Hepatic stellate cell (primary cell): ENCODE measurements at places on chromosomes 7 and 10.

DNA sequence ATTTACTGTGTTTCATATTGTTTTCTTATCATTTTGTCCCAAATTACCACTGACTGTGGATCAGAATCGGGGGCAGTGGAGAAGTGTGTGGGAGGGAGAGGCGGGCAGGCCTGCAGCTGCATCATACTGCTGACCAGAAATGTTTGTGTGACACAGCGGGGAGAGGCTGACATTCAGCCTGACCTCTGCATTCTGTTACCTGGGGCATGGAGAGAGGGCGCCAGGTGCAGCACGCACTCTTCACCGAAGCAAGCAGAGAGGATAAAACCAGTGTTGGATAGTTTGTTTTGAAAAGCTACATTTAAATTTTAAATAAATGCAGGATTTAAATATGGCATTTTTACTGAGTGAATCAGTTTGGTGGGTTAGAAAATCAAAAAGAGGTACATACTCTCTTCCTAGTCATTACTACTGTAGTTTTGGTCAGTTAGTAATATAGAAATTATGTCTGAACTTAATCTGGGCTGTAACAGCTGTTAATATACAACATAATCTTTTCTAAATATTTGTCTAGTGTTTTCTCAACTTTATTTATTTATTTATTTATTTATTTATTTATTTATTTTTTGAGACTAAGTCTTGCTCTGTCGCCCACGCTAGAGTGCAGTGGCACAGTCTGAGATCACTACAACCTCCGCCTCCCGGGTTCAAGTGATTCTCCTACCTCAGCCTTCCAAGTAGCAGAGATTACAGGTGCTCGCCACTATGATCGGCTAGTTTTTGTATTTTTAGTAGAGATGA, 8.8 kb upstream of the STMP1 start:
- DNase-seq: no peak

DNA sequence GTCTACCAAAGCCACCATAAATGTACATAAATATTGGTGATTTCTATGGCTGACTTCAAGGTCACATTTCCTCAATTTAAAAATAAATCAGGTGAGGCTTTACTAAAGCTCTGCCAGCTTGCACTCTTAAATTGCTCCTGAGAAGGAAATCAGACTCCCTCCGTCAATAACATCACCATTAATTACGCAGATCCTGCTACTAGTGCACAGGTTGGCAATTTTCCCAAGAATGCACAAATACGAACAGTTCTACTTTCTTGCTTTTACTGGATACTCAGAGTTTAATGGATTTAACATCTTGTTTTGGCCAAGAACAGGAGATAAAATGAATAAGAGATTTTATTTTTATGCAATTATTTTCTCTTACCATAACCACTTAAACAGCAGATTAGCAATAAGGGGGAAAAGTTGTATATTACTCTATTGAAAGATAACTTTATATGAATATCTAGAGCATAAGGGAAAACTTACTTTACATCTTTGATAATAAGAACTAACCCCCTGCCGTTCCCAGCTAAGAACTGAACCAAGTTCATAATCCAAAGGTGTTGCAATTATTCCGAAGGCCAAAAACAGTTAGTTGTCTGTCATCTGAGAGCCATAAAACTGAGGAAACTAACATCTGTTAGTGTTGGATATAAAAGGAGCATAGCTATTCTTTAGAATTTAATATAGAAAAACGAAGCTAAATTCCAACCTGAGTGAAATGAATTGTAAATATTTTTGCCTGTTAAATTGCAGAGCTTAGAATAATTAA, 140.5 kb downstream of the TWIST1 start:
- no peak for DNase-seq

GRCh38 chr10:27783660-27784059, 38.0 kb upstream of the MKX start:
- peak; percentile 1 for DNase-seq

- DNase-seq: no peak
Measured at GRCh38 chr10:17236468-17237148, 8.6 kb downstream of the VIM start.

DNA sequence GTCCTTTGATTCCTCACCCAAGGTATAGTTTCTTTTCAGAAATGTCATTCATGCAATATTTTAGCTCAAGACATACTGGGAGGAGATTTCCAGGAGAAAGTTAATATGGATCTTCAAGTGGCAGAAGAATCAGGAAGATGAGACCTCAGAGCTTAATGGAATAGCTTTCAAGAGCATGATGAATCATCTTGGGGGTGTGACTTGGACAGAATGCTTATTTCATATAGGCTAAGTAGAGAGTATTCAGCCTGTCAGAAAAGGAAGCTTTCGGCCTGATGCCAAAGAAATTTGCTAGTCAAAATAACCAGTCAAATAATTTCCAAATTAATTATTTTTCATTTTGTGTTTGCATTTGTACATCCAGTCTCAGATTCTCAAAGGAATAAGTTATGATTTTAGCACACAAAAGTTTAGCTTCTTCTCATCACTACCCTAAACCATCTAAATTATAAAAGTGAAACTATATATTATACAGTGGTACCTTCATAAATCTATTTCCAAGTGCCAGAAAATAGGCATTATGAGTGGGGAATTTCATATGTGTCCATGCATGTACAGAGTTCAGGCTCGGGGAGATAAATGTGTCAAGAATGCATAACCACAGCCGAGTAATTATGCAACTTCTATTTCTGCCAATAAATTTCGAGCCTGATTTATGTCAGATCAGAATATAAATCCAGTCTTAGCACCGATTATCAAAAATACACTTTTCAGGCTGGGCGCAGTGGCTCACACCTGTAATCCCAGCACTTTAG, 27.3 kb upstream of the CALD1 start:
- DNase-seq: peak; percentile 35

DNA sequence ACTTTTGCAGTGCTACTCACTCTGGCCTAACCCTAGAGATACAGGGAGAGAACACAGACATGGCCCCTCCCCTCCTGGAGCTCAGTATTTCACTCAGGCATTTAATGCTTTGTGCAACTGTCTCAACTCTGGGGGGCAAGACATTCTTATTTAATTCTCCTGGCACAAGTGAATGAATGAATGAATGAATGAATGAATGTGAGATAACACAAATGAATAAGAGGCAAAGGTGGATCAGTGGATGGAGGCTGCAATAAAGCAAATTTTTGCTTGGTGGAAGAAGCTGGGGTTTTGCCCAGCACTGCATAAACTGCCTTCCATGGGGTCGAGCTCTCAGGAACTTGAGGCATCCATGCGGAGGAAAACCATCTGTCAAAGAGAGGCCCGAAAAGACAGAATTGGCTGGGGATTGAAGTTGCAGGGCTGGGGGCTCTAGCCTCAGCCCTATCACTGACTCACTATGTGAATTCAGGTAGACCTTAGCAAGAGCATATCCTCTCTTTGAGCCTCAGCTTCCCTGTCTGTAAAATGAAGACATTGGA, 441.4 kb upstream of the ZMIZ1 start:
- DNase-seq: no peak

GRCh38 chr7:123958186-123958703, 33.2 kb downstream of the SPAM1 start:
- no peak for DNase-seq

- DNase-seq: no peak
Measured at GRCh38 chr7:77619314-77619713, 76.9 kb upstream of the RSBN1L start.

GRCh38 chr10:82282782-82283456, 407.9 kb downstream of the NRG3 start:
- no peak for DNase-seq

GRCh38 chr7:130838738-130839137, 104.7 kb upstream of the KLF14 start:
- peak; percentile 84 for DNase-seq

DNA sequence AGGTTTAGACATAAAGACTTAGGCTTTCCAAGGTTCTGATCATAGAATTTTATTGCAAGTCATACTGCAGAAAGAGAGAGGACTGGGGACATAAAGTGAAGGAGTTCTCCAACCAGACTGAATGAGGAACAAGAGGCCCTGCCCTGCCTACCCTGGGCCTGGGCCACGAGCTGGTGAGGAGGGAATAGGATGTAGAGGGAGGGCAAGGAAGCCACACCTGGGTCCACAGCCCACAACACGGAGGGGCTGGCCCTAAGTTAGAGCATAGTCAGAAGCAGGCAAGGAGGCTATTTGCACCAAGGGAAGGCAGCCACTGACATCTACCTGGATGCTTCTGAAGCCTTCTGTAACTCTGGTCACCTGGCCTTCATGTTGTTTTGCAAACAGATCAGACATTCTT, 82.2 kb upstream of the CXCL12 start:
- no peak for DNase-seq

- no peak for DNase-seq
Measured at GRCh38 chr7:2596464-2597272, 35.1 kb upstream of the TTYH3 start.

GRCh38 chr7:75889223-75889825, 10.5 kb downstream of the RHBDD2 start:
- no peak for DNase-seq

- no peak for DNase-seq
Measured at GRCh38 chr10:132335189-132336063, 3.4 kb downstream of the LRRC27 start.

GRCh38 chr10:121285406-121286196, 312.6 kb downstream of the FGFR2 start:
- DNase-seq: no peak

DNA sequence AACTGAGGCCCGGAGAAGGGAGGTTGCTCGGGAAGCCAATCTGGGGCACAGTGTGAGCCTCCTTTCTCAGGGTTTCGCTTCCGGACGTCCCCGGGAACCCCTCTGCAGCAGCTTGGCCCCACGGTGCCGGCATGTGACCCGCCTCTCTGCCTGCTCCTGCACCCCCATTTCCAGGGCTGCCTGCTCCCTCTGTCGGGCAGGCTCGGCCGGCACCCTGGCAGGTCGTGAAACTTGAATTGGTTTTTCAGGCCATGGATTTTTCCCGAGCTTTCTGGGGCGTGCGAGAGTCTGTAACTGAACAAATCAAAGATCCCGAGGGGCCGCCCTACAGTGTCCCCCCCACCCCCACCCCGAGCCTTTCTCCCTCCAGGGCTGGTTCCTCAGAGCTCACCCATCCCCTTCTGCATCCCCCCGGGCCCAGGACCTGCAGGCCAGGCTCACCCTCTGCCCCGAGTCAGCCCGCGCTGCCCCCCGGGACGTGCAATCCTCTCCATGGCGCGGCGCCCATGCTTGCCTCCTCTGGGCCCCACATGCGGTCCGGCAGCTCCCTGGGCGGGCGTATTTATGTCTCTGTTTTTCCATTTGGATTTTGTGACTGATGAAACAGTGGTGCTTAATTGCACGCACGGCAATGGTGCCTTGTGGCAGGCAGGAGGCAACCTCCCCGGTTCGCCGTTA, 58.1 kb downstream of the UNCX start:
- DNase-seq: no peak

- DNase-seq: peak; percentile 74
Measured at GRCh38 chr7:55130395-55131141, 111.8 kb downstream of the EGFR start.

DNA sequence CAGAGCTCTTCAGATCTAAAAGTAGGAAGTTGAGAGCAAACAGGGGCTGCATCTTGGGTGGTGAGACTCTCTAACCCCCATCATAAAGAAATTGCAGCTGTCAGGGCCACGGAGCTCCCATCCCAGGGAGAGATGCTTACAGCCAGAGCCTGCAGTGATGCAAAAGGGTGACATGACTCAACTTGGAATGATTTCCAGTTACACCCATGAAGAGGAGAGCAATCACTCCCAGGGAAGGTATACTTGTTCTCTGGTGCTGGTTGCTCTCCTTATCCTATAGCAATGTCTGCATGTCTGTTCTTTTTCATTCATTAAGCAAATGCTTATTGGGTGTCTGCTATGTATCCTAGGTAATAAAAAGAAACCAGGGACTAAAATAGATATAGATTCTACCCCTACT, 228.0 kb downstream of the RAB11FIP2 start:
- no peak for DNase-seq

DNA sequence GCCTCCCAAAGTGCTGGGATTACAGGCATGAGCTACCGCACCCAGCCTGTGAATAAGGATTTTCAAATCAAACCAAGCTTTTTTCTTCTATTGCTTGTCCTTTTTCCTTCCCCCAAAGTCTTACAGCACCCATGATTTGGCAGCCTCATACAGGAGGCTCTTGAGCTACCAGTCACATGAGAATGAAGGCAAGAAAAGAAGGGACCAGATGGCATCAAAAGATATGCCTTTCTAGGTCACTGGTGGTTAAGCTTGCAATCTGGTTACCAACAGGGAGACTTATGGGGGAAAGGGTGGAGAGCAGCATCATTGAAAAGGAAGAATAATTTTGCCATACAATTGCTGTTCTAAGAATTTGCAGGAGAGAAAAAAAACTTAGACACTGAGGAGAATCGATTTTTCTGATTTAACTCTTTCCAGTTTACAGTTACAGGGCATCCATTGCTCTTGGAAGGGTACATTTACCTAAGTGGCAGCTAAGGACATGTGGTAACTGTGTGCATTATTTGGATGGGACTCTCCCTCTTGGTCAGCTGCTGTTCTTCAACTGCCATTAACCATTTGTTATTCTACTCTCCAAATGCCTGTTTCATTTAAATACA, 29.5 kb downstream of the SMNDC1 start:
- DNase-seq: no peak

DNA sequence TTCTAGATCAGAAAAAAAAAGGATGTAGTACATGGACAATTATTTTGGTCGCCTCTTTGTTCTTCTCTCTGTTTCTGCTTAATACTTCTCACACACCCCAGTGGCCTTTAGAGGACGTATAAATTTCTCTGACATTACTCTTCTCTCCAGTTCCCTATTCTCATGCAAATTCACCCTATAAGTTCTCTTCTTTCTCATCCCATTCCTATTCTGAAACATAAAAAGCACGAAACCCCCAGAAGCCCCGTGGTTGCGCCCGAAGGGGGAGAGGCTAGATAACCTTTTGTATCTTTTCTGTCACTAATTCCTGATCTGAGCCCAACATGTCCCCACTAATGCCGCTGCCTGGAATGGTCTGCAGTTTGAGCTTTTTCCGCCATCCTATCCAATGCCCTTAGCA, 136.9 kb downstream of the SKIDA1 start:
- DNase-seq: no peak

DNA sequence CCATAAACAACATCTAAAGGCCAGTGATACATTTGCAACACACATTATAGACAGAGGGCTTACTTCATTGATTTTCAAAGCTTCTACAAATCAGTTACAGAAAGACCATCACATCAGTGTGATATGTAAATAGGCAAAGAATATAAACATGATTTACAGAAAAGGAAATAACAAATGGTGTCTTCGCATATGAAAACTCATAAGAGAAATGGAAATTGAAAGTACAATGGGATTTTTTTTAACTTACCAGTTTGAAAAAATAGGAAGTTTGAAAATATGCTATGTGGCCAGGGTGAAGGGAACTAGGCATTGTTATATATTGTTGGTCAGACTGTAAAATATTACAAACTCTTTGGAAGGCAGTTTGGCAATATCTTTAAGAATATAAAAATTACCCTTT, 27.3 kb downstream of the SEC23IP start:
- DNase-seq: no peak

DNA sequence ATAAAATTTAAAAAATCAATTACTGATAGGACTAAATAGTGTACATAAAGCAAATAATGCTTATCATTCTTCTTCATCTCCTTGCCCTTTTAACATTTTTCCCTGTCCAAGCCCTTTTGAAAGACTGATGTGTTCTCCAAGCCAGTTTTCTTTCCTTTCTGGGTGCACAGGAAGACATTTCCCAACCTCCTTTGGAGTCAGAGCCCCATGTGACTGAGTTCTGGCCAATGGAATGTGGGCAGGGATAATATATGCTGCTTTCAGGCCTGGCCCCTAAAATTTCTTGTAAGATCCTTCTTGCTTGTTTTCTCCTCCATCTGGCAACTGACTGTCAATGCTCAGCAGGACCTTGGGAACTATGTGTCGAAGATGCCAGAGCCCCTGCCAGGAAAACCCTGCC, 197.5 kb downstream of the EMX2 start:
- no peak for DNase-seq

- DNase-seq: no peak
Measured at GRCh38 chr7:26305090-26305868, 13.6 kb downstream of the SNX10 start.
